ENCODE measurements at places on chromosomes 3 and 15.

- no peak for DNase-seq
Measured at GRCh38 chr15:70033529-70034140, 64.1 kb downstream of the TLE3 start.

DNA sequence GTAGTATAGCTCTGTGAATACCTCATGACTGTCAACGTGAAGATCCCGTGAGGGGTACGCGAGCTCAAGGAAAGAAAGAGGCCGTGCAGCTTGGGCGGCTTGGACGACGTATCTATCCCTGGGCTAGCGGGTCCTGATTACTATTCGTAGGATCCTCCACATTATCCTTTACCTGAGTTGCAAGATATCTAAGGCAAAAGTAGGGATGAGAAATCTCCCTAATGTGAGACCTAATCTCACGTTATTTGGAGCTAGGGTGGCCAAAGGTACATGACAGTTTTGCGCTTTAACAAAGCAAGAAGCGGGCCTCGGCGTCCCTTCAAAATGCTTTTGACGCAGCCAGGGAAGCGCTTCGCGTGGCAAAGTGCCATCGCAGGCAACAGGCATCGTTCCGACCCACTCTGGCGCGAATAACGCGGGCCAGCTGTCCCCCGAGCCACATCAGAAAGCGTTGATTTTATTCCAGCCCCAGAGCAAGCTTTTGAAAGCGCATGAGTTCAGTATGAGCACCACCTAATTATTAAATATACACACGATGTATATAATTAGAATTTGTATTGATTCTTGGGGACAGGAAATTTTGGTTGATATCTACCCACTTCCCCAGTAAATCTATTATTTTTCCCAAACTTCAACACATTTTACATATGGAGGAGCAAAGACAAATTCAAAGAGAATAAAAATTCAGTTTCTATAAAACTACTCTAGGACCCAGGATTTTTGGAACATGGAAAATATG lies 2.5 kb upstream of the EOMES start:
- DNase-seq = no peak

DNA sequence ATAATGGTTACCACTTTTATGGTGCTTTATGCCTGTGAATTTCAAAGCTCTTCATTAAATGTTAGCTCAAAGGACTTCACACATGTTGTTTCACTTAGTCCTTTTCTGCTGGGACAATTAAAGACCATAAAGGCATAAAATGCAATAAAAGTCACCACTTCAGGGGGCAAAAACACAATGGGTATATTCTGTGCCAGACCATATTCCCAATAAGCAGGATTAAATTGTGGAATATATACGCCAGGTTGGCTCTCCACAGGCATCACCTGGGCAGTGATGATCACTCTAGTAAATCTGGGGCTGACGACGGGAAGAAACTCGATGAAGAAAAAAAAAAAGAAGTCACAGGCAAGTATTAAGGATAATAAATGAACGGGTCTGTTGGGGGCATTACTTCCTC lies 370.2 kb upstream of the CNTN4 start:
- DNase-seq = no peak

DNA sequence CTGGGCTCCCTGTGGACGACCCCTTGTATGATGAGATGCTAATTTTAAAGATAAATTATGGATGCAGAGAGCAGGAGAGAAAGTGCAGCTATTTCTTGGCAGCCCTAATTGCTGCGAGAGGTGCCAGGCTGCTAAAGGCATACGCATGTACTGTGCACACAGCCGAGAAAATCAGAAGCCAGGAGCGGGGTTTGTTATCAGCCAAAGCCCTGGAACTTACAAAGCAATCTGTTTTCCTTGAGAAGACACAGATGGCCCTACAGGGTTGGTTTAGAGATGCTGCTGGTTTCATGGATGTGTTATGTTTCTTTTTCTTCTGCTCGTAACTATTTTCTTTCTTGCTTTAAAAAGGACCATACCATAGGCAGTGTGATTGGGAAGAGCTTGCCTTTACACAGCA lies 11.7 kb upstream of the CCK start:
- no peak for DNase-seq
